Fibroblast of skin of back (primary cell): ENCODE measurements at places on chromosomes 11 and 22.

- DNase-seq: no peak
Measured at GRCh38 chr11:31764261-31764660, 46.9 kb downstream of the PAX6 start.

GRCh38 chr11:48161951-48162884 lies 54.4 kb upstream of the OR4B1 start:
- DNase-seq: no peak

DNA sequence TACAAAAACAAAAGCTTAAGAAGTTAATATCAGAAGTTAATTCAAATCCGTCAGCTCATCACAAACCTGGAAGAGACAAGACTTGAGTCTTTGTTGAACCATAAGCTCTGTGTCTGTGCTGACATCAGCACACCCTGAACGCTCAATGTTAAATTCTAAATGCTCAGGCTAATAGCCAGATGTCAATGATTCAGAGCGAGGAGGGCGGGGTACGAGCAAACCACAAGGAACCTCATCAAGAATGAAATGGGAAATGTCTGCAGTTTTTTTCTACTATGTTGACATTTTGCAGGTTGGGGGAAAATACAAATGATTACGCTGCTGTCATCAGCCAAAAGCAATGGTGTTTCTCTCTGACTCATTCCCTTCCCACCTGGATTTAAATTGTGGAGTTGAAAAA lies 1057.2 kb downstream of the NTM start:
- peak; percentile 80 for DNase-seq

DNA sequence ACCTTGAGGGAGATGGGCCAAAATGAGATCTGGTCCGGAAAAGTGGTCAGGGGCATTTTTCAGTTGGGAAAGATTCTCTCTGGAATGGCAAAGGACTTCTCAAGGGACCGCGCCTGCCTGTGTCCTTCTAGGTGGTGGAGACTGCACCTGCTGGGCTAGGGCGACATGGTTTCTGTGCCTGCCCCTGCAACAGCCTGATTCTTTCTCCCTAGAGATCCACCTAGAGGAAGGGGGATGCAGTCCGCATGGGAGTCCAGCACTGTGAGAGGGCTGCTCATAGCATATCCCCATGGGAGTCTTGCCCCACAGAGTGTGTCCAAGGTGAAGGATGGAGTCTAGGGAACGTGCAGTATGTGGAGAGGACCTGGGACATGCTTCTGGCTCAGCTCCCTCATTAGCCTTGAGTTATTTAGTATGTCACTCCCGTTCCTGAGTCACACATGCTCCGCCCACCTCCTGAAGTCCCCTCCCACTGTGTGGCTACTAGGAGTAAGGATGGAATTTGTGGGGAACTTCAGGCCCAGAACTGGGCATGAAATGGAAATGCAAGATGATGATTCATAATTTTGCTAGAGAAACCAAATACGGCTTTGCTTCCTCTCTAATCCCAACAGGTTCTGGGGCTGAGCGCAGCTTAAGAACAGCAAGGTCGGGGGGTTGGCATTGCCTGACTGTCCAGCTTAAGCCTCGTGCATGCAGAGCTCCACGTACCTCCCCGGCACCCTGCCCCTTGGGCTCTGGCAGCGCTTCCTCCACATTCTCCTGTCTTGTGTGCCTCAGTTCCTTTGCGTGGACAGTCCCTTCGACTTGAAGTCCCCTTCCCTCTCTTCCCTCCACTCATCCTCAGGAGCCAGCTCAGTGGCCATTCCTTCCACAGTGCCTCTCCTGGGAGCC lies 35.0 kb downstream of the GRIK4 start:
- DNase-seq: peak; percentile 99

GRCh38 chr11:76824980-76825725 lies 35.6 kb upstream of the ACER3 start:
- DNase-seq: peak; percentile 49

- no peak for DNase-seq
Measured at GRCh38 chr11:91717169-91717568, 507.4 kb upstream of the FAT3 start.

- DNase-seq: no peak
Measured at GRCh38 chr11:64621283-64622019, 30.4 kb downstream of the SLC22A12 start.

GRCh38 chr11:94958121-94958696 lies 15.1 kb downstream of the CWC15 start:
- peak; percentile 40 for DNase-seq

- no peak for DNase-seq
Measured at GRCh38 chr11:46018651-46019050, 96.2 kb downstream of the LARGE2 start.

GRCh38 chr11:83068568-83068967 lies 3.1 kb downstream of the RAB30 start:
- DNase-seq: no peak

DNA sequence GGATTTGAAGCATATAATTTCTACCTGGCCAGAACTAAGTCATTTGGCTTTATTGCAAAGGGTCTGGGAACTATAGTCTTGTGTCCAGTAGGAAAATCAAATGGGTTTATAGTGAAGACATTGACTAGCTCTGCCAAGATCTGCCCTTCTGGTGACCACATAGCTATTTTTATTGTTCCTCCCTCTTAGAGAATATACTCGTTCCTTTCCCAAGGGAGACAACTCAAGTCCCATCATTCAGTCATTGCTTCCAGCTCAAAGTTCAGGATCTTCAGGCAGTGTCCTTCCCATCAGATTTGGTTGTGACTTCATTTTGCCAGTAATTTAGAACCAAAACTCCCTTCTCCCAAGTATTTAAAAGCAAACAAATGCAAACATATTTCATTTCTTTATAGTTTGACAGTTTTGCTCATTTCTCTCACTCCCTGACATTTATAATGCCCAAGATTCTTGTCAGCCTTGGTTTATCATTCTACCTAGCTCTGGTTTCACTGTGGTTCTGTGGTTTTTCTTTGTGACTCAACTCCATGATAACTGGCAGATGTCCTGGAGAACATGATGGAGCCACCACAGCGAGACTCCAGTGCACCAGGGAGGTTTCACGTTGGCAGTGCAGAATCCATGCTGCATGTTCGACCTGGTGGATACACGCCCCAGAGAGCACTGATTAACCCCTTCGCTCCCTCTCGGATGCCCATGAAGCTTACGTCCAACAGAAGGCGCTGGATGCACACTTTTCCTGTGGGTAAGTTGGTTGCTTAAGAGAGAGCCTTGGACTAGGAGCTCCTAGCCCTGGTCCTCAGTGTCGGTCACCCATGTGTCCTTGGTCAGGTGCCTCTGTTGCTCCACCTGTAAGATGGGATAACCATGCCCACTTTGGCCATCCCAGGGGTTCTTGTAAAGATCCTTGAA lies 64.9 kb downstream of the DEPDC5 start:
- DNase-seq: peak; percentile 20

GRCh38 chr22:49193348-49193747 lies 634.3 kb downstream of the BRD1 start:
- no peak for DNase-seq

DNA sequence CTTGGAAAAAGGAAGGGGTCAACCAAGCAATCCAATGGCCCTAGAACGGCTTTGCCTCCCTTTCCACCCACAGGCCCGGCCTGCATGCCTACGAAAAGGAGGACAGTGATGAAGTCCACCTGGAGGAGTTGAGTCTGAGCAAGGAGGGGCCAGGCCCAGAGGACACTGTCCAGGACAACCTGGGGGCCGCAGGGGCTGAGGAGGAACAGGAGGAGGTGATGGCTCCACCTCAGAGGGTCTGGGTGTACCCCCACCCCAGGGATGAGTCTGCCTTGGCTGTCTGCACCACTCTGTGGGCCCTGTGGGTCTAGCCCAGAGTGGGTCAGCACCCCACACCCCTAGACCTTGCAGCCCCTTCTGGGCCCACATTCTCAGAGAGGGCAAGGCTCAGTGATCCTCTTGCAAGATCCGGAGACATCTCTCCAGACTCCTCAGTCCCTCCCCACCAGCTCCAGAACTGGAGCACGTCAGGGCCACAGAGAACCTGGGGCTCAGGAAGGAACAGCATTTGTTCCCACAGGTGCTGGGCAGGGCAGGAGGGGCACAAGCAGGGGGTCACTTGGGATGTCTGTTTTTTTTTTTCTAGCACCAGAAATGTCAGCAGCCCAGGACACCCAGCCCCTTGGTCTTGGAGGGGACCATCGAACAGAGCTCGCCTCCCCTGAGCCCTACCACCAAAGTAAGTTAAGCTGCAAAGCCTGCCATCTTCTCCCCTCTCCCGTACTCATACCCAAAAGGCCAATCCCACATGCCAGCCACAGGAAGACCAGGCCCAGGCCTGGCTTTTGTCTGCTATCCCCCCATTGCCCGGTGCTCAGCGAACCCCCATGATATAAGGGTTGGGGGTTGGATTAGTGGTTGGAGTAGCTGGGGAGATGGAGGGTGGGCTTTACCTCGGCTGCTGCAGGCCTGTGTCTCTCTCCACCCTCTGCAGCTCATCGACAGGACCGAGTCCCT lies 8.1 kb downstream of the PRR33 start:
- no peak for DNase-seq

- peak; percentile 71 for DNase-seq
Measured at GRCh38 chr11:12413141-12414052, 36.0 kb downstream of the PARVA start.

DNA sequence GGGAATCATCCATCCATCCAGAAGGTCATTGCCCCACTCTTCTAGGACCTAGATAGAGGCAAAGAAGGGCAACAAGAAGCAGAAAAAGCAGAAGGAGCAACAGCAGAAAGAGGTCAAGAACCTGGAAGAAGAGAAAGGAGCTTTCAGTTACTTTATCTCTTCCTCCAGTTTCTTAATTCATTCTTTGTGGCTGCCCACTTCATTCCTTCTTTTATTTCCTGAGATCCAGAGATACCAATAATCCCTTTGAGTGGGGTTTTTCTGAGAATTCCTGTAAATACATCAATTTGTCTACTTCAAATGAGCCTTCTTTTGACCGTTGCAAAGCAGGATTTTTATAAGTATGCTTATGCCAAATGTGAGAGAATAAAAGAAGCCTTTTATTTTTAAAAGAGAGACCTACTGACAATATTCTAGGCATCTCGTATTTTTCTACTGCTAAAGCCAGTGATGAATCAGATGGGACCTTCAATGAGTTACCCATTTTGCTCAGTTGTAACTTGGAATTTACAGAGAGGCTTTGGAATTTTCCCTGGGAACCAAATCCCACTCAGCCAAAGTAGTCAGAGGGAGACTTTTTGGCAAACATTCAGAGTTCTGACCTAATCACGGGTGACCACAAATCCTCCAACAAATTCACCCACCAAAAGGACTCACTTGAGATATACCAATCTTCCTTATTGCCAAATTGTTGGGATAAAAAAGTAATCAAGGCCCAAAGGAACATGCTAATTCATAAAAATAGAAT lies 54.9 kb downstream of the ZC3H12C start:
- DNase-seq: peak; percentile 83

DNA sequence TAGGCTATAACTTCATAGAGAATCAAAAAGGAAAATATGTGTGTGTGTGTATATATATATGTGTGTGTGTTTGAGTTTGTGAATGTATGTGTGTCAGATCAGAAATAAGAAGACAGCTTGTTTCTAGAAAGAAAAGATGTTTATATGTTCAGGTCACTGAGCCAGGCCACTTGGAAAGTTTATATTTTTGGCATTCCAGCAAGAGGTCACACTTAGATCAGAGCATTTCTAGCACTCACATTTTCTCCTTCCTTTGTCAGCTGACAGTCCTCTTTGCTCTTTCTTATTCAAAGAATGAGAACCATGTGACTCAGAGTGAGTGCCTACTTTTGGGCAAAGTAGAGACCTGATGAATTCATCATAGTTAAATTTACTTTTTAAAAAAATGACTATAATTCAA lies 22.9 kb downstream of the RAB38 start:
- DNase-seq: no peak

DNA sequence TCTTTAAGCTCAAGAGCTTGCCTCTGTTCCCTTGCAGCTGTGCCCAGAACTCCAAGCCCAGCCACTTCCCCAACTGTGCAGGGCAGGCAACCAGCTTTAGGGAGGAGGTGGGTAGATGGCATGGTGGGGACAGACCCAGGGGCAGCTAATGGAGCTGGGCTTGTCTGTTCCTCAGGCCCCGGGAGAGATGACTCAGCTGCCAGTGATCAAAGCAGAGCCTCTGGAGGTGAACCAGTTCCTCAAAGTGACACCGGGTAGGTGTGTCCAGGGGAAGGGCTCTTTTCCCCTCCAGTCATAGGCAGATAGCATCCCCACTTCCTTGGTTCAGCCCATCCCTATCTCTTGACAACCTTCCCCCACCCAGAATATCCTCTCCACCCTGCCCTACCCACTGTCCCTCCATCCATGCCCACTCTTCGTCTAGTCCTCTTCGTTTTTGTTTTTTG lies 32.4 kb downstream of the CREB3L1 start:
- DNase-seq: no peak

DNA sequence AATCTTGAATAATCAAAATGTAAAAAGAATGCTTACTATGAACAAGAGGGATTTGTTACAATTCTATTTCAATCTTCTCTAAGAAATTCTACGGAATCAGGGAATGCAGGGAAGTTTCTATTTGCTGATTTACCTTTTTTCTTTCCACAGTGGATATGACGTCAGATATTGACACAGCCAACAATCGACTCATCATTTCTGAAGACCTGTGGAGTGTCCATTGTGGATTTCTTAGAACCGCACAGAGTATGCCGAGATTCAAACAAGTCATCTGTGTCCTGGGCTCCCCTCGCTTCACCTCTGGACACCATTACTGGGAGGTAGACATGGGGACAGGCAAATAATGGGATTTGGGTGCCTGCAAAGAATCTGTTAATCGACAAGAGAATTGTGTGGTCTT lies 4.1 kb upstream of the RFPL1 start:
- DNase-seq: no peak

DNA sequence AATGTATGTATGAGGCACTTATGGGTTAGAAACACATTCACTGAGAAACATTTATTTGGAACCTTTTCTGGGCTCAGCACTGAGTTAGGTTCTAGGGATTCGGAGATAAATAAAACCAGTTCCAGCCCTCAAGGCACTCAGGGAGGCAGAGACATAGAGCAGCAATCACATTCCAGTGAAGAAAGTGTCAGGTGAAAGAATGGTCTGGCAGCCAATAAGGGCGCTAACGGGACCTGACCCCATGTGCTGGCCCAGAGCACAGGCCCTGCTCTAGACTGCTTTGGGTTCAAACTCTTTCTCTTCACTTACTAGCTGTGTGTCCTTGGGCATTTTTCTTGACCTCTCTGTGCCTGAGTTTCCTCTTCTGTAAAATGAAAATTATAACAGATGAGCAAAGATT lies 146.0 kb upstream of the SYT13 start:
- no peak for DNase-seq

DNA sequence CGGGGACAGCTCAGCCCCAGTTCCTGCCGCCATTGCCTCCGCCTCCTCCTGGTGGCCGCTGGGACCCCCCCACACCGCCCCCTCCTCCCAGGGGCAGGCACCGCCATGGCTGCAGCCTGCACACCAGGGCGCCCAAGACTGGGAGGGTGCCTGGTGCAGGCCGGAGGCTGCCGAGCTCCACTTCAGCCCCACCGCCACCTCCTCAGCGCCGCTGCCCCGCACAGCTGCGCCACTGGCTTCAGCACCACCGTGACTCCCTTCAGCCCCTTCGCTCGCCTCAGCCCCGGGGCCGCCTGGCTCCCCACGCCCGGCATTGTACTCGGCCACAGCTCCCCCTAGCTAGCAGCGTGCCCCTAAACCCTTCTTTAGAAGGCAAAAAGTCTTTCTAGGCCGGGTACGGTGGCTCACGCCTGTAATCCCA lies 131.1 kb downstream of the CRYBB2 start:
- no peak for DNase-seq
